ENCODE measurements at places on chromosomes 5 and 9. TPM values are rescaled to one million over a fixed set of nuclear protein-coding genes. Genes with fewer than 3 reads are reported as not detected.

Gene SPINK6
- total RNA-seq = not detected

Gene CYLC2
- total RNA-seq = not detected

Gene IFNK
- not detected for total RNA-seq

Gene ACTBL2
- not detected for total RNA-seq
